ENCODE measurements at places on chromosomes 6 and 20.

GRCh38 chr6:165635965-165636364, 27.1 kb downstream of the PDE10A start:
- DNase-seq, result no peak

DNA sequence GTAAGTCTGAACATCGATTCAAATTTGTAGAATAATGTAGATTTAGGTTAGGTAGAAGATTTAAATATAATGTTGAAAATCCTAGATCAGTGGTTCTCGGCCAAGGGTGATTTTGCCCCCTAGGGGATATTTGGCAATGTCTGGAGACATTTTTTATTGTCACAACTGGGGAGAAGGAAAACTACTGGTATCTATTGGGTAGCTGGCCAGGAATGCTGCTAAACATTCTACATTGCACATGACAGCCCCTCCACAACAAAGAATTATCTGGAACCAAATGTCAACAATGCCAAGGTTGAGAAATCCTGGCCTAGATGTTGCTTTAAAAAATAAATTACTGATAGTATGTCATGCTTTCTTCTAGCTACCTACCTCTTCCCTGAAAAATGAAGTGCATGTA, 76.1 kb downstream of the HIVEP2 start:
- DNase-seq, result no peak

GRCh38 chr6:170444811-170445211, 108.3 kb downstream of the PSMB1 start:
- DNase-seq, result no peak

DNA sequence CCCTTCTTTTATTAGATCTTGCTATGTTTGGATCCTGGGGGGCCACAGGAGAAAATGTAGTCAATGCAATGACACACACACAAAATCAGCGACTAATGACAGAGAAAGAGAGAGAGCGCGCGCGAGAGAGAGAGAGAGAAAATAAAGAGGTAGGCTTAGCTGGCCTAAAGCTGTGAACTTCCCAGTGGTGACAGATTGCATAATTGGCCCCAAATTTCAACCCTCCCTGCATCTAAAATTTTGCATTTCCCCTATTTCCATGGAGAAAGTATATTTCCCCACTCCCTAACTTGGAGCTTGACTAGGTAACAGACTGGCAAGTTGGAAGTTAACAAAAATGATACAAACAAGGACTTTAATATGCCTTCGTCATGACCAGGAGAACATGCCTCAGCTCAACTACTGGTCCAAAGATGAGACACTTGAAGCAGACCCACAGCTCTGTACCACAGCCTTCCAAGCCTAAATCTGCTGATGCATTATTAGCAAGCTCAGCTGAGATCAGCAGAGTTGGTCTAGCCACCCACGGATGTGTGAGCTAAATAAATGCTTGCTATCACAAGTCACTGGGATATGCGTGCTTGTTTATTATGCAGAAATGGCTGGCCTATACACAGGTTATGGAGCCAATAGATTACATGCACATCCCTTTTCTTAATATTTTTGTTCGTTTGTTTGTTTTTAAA, 118.1 kb upstream of the PRDM1 start:
- DNase-seq, result no peak

DNA sequence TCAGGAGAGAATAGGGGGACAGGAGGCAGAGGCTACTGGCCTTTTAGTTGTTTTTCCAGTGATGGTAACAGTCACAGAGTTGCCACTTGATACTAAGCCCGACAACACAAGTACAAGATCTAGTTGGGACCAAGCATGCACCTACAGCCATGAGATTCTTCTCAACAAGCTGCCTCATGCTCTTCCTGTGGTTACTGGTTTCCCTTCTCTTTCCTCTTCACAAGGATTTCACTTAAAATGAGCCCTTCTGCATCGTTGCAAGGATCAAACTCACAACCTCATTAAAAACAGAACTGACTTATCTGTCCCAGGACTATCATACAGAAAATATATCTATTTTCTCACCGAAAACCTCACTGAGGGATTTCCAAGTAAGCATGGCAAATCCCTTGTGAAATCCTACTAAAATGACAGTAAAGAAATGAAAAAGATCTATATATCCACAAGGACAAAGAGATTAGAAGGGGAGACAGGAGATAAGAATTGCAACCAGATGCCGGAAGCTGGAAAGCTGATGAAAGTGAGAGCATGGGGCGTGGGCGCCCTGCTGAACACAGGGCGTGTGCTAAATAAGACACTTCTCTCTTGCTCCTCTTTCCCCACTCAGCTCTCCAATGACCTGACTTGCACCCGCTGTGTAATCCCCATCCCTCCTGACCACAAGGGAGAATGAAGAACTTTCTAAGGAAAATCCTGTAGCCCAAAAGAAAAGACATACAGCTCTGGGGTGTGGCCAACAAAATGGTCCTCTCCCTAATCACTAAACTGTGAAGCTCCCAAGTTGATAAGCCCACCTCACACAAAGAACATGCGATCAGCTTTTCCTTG, 13.4 kb downstream of the MTFR2 start:
- DNase-seq, result no peak

- DNase-seq, result no peak
These were observed 298.4 kb upstream of the PRDM1 start for GRCh38 chr6:105787747-105788146.

DNA sequence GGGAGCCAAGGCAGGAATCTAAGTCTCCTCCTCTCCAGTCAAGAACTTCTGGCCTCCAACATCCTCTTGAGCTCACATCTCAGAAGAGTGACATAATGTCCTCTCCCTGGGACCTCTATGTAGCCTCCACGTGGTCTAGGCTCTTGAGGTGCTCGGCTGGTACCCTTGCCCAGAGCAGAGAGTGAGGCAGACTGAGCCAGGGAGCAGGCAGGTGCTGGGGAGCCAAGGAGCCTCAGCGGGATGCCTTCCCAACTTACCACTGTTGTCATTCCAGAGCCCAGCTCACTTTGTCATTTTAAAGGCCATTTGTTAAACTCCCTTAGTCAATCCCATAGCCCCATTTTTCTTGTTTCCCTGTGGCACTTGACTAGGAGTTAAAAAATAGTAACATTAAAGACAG, 52.1 kb upstream of the DUSP22 start:
- DNase-seq, result no peak

All from fibroblast of skin of back (primary cell).